ENCODE measurements at places on chromosomes 5 and 9.

- DNase-seq, result no peak
Measured at GRCh38 chr5:128303593-128303992, 220.0 kb downstream of the SLC12A2 start.

GRCh38 chr9:122075135-122076030 lies 17.7 kb downstream of the TTLL11 start:
- DNase-seq, result no peak

DNA sequence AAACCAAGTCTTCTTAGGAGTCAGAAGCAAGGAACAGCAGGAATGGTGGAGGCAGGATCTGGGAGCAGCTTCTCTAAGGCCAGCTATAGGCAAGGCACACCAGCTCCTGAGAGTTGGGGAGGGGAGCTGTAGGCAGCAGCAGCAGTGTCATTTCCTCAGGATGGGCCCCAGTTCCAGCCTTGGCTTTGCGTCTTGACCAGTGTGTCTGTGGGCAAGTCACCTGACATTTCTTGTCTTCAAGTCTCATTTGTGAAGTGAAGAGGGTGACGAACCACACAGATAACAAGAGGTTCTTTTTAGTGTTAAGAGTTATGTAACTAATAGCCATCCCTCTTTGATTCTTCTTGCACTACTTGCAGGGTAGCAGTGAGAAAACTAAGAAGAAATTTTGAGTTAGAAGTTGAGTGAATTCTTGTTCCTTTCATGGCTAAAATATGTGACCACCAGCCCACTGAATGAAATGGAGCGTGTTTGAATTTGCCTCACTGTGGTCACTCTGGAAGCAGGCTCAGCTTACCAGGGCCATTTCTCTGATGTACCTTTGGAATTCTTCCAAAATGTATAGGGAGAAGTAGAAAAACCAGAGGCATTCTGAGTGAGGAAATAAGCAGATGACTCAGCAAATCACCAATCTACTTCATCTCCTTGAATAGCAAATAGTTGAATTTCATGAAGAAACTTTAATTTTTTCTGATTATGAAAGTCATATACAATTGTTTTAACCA lies 42.4 kb downstream of the RHOBTB3 start:
- DNase-seq, result no peak

GRCh38 chr5:116389601-116390000 lies 185.0 kb downstream of the SEMA6A start:
- DNase-seq, result no peak

GRCh38 chr9:92599938-92600461 lies 64.2 kb upstream of the ECM2 start:
- no peak for DNase-seq

- DNase-seq, result no peak
Measured at GRCh38 chr9:134356496-134357470, 30.5 kb downstream of the RXRA start.

DNA sequence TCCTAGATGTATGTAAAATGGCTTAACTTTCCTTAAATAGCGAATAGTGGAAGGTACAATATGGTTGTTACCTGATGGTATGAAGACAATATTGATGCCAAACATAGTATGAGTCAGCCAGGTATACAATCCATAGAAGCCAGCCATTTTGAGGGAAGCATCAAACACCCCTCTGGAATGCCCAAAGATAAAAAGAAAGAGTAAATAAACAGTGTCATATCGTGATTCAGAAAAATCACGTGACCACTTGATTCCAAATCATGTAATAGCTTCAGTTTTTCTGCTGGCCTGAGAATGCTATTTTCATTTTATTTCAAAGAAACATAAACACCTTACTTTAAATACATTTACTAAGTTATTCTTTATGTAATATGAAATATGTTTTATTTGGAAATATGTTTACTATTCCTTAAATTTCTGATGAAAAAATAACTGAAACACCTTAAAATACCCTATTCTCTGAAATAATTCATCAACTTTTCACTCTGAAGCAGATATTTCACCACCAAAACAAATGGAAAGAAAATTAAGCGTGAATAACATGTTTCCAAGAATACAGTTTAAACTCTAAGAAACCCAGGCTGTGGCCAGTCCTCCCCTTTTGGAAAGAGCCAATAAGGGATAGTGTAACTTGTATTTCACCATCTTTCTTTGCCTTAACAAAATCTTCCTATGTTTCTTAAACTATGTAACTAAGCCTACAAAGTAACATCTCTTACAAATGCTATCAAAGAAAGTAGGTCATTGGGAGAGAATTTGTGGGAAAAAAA lies 24.8 kb upstream of the CTNNAL1 start:
- DNase-seq, result no peak
